Hair follicular keratinocyte (primary cell): ENCODE measurements at places on chromosomes 2 and 18. TPM values are rescaled to one million over a fixed set of nuclear protein-coding genes. Genes with fewer than 3 reads are reported as not detected.

The PCARE gene
- total RNA-seq = not detected in 2 replicates

The ASB18 gene
- total RNA-seq = not detected in 2 replicates

The SP5 gene
- total RNA-seq = not detected in 2 replicates

The CHCHD5 gene
- 34.8 and 39.6 TPM in 2 replicates for total RNA-seq

The MAP2 gene
- total RNA-seq = 3.1 and 5.5 TPM in 2 replicates

The BOLL gene
- total RNA-seq = not detected in 2 replicates
